Kidney capillary endothelial cell (primary cell): ENCODE measurements at places on chromosomes 6 and 20.
A peak's percentile ranks its signal among the peaks of the same experiment; 100 is the strongest.

DNA sequence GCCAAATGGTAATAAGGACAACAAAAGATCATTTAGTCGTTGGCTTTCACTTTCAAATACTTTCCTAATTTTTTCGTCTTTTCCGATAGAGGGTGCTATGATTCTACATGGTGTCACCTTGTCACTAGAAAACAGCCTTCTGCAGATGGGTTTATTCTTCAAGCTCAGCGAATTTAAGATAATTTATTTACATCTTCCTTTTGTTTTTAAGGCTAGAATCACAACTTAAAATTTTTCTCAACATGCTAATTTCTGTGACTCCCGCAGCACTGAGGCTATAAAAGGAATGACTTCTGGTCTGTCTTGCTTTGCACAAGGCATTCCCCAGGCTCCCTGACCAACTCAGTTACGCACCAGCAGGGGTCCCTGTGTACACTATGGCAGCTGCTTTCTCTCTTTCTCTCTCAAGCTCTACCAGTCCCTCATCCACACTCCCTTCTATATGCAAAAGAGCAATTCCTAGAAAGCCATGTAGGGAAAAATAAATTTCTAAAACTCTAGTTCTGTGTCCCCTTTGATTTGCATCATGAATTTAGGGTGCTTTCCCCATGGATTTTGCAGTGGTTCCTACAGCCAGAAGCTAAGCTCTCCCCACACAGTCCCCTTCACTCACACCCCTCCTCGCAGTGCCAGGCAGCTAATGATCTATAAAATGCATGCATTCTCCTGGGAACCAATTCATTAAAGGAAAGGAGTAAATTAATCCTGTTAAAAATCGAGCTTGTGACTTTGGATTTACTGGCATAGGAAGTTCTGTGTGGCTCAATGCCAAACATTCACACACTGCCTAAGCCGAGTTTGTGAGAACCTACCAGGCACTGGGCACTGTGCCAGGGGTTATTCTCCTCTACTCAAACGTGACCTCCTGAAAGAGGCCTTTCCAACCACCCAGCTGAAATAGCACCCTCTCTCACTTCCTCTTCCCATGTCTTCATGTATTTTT is 74.5 kb downstream of the DCDC2 start:
- peak; percentile 59 for DNase-seq

DNA sequence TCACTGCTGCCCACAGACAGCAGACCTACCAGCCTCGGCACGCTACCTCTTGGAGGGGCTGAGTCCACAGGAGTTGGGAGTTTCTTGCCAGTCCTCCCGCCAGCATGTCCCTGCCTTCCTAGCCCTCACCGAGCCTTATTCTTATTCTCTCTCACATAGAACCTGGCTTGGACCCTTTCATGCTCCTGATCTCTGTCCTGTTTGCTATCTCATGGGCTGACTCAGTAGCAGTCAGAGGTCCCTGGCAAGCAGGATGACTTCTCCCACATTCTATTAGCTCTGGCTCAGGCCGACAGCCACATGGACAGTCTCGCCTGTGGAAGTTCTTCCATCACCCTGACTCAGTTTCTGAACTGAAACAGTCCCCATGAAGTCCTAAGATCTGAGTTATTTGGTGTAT is 313.2 kb upstream of the RNF24 start:
- no peak for DNase-seq

DNA sequence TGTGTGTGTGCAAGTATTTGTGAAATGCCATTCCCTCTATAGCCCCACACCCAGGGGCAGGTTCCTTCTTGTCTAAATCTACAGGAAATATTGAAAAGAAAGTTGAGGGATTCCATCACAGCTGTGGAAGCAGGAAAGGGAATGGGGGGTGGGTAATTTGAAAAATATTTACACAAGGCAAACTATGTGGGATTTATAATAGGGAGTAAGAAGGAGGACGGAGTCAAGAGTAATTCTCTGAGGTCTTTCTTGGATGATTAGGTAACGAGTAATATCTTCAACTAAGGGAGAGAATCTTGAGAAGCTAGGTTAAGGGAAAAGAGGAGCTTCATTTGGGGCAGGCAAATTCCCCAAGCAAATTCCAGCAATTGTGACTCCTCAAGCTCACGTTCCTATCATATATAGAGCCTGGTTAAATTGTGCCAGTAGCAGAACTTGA is 113.5 kb upstream of the SGK1 start:
- no peak for DNase-seq

- no peak for DNase-seq
Measured at GRCh38 chr6:5766260-5766659, 240.5 kb downstream of the NRN1 start.

- DNase-seq: no peak
Measured at GRCh38 chr6:154731296-154732218, 1.7 kb upstream of the SCAF8 start.
